ENCODE measurements at places on chromosomes 13 and 19.
A peak's percentile ranks its signal among the peaks of the same experiment; 100 is the strongest.

DNA sequence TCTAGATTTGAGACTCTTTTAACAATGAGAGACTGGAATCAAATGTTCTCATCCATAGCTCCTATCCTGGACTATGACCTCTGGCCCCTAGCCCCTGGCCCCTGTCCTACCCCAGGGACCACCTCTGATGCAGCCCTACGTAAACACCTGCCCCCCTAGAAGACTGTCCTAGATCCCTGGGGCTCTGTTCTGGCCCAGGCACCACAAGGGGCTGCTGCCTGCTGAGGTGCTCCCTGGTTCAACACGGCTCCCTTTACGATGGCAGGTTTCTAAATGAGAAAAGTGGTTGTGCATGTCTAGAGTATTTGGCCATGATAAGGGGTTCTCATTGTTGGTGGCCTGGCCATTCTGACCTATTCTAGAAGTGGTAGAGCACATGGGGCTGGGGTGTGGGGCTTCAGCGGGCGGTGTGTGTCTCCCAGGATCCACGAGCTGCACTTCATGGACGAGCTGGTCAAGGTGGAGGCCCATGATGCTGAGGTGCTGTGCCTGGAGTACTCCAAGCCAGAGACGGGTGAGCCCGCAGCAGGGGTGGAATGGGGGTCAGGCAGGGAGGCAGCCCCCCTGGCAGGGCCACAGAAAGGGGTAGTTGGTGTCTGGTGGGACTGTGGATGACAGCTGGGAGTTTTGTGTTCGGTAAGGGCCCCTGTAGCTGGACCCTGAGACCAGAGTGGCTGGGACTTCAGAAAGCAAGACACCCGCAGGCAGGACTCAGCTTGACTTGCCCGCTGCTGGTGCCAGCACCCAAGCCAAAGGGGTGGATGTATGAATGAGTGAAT is 26.5 kb upstream of the OVOL3 start:
- no peak for DNase-seq

- DNase-seq: peak; percentile 47
Observed at GRCh38 chr13:32669030-32669646, 82.9 kb downstream of the PDS5B start.

- DNase-seq: no peak
Observed at GRCh38 chr13:48370815-48371214, 42.1 kb downstream of the LPAR6 start.

GRCh38 chr19:51148580-51148979 is 6.5 kb downstream of the SIGLEC7 start:
- DNase-seq: no peak

- no peak for DNase-seq
Observed at GRCh38 chr19:34403784-34404108, 453 bp upstream of the PDCD2L start.

DNA sequence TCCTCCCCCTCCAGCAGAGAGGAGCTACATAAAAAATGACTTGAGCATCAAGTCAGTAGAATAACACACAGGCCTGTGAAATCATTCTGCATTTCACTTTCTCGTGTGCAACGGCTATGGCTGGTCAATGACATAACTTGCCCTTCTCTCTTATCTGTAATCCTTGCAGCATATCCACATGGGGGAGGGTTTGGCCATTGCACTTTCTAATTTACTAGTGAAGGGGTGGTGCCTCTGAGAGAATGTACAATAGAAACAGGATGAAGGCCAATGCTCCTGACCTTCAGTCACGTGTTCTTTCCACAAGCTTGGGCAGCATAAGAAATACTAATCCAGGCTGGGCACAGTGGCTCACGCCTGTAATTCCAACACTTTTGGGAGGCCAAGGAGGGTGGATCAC is 641.0 kb upstream of the ARGLU1 start:
- no peak for DNase-seq
